ENCODE measurements at places on chromosomes 13 and 19.
A peak's percentile ranks its signal among the peaks of the same experiment; 100 is the strongest.

DNA sequence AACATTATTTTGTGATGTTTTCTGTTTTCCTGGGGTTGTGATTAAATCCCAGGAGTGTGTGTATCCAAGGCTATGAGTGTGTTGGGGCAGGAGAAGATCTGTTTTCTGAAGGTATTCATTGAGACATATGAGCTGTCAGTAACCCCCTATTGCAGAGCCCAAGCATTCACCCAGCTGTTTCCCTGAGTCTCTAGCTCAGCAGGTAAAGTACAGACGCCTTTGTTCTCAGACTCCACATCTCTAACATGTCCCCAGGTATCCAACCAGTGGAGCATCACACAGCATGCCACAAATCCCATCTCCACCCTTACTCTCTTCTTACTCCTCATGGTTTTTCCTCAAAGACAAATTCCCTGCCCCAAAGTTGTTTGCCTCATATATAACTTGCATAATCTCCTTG lies 213.6 kb downstream of the PCDH20 start:
- no peak overlapping the region for H3K4me3 ChIP-seq
- no peak overlapping the region for H3K27ac ChIP-seq
- no peaks in the 10 kb centered on the region for H3K4me1 ChIP-seq
- H3K36me3 ChIP-seq = no peaks in the 10 kb centered on the region

DNA sequence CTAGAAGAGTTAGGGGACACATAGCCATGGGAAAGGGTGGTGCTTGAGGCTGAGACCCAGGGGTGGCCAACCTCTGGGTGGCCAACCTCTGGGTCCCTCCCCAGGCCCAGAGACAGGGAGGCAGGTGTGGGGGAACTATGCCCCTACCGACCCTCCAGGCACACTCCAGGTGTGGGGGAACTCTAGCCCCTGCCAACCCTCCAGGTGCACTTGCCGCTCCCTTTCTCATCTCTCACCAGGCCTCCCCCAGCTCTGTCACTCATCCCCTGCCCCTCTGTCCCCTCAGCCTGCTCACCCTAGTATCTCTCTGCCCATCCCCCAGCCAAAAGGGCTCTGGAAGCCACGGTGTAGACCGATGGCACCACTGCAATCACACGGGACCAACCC lies 10.6 kb upstream of the VSTM2B start:
- H3K27me3 ChIP-seq = peaks cover 16% of the 10 kb centered on the region
- no peaks in the 10 kb centered on the region for H3K36me3 ChIP-seq
- H3K4me1 ChIP-seq = no peaks in the 10 kb centered on the region
- no peak overlapping the region for H3K4me3 ChIP-seq

GRCh38 chr13:27200413-27201070 lies 28.9 kb upstream of the USP12 start:
- H3K4me1 ChIP-seq = peaks cover 2% of the 10 kb centered on the region
- peaks cover 1% of the 10 kb centered on the region for H3K27me3 ChIP-seq
- DNase-seq = no peak
- no peak overlapping the region for H3K4me3 ChIP-seq
- no peak overlapping the region for H3K27ac ChIP-seq
- peaks cover 8% of the 10 kb centered on the region for H3K36me3 ChIP-seq

- H3K27me3 ChIP-seq = peaks cover 3% of the 10 kb centered on the region
- H3K27ac ChIP-seq = peak overlapping the region; percentile 22
- peaks cover 15% of the 10 kb centered on the region for H3K36me3 ChIP-seq
Observed at GRCh38 chr13:23639674-23640073, 69.5 kb downstream of the TNFRSF19 start.

GRCh38 chr19:51020988-51021651 lies 1.6 kb upstream of the KLK10 start:
- peaks cover 4% of the 10 kb centered on the region for H3K4me1 ChIP-seq
- no peak for DNase-seq
- no peak overlapping the region for H3K4me3 ChIP-seq
- H3K27ac ChIP-seq = no peak overlapping the region
- peaks cover 22% of the 10 kb centered on the region for H3K27me3 ChIP-seq

DNA sequence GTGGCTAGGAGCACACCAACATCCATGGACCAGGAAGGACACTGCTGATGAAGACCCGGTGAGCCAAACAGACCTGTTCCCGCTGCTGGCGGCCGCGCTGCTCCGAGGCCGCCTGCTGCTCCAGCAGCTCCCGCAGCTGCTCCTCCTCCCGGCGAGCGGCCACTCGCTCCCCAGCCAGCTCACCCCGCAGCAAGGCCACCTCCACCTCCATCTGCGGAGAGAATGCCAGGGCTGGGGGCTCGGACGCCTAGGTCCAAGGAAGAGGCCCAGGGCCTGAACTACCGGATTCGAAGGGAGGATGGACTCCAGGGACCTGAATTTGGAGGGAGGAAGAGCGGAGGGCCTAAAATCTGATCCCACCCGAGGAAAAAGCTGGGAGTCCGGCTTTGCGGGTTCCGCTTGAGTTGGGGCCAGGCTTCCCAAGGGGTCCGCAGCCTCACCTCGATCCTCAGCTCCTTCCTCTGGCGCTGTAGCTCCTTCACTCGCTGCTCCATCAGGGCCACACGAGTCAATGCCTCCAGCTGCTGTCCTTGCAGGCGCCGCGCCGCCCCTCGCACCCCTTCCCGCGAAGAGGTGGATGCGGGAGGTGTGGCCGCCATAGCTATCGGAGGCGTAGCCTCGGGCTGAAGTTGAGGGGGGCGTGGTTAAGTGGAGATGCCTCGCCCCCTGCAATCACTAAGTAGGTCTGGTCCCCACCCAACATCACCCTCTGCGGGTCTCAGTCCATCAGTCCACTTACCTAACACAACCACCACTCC lies 2.7 kb downstream of the PHLDB3 start:
- peaks cover 7% of the 10 kb centered on the region for H3K36me3 ChIP-seq
- H3K4me1 ChIP-seq = peaks cover 2% of the 10 kb centered on the region
- H3K27ac ChIP-seq = no peak overlapping the region
- DNase-seq = peak; percentile 65
- H3K4me3 ChIP-seq = peak overlapping the region; percentile 65

DNA sequence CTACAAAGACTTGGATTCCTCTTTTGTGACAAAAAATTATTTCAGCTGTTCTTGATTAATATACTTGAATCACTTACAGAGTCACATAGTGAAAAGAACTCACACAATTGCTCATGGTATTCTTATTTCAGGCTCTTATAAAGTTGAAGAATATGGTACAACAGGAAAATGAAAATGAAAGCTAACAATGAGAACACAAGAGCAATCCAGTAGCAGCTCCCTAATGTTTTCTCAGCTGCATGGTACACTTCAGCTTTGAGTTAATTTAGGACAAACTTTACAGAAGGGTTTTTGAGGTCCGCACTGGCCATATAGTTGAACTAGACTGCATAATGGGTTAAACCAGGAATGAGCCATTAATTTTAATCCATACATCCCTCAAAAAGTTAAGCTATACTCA lies 1261.8 kb downstream of the SLITRK5 start:
- no peak overlapping the region for H3K27ac ChIP-seq
- no peak for DNase-seq
- peaks cover 14% of the 10 kb centered on the region for H3K4me1 ChIP-seq
- H3K4me3 ChIP-seq = no peak overlapping the region

DNA sequence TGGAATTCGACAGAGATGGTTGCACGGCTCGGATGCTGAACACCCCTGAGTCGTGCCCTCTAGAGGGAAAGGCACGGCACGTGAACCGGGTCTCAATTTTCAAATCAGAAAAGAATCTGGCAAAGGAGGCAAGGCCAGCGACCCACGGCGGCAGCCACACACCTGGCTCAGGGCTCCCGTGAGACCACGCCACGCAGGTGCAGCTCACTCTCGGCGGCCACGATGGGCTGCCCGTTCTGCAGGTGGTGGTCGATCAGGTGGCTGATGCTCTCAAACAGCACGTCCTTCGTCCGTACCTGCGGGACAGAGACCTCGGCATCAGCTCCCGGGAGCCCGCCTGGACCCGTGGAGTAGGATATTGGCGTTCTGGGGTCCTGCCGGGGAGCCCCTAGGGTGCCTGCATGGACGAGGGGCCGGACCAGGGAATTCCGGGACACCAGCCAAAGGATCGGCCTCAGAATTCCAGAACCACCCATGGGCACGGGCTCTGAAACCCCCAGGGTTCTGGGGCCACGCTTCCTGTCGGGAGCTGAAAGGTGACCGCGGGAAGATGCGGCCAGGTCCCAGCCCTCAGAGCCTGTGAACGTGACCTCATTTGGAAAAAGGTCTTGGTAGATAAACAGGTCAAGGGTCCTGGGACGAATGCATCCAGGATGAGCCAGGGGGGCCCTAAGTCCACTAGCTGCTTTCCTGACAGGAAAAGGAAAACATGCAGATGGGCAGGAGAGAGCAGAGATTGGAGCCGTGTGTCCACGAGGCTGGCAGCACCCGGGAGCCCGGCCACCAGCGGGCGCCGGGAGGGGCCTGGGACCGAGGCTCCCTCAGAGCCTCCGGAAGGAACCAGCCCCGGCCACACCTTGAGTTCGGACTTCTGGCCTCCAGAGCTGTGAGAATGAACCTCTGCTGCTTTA lies 10.1 kb upstream of the C2CD4C start:
- H3K4me1 ChIP-seq = peaks cover 6% of the 10 kb centered on the region
- peaks cover 9% of the 10 kb centered on the region for H3K36me3 ChIP-seq
- H3K27me3 ChIP-seq = peaks cover 10% of the 10 kb centered on the region
- peak overlapping the region; percentile 59 for H3K27ac ChIP-seq
- DNase-seq = peak; percentile 12

DNA sequence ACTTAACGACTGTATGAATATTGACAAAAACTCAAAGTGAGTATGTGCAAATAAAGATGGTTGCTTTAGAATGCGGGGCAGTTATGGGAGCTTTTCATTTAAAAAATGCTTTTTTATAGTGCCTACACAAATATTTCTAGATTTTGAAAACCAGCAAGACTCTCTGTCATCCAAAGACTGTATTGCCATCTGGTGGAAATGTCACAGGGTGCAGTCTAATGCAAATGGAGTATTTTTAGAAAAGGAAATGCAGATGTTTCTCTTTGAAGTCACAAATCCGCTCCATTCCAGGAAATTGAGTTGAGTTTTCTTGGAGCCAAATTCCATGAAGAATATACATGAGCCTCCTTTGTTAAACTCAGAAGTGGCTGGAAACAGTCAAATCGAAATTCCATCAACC lies 2.3 kb upstream of the C1QTNF9B start:
- H3K4me1 ChIP-seq = peaks cover 17% of the 10 kb centered on the region
- no peak for DNase-seq
- no peaks in the 10 kb centered on the region for H3K36me3 ChIP-seq
- H3K4me3 ChIP-seq = no peak overlapping the region
- H3K27ac ChIP-seq = no peak overlapping the region

- no peak overlapping the region for H3K4me3 ChIP-seq
- no peaks in the 10 kb centered on the region for H3K4me1 ChIP-seq
- no peak overlapping the region for H3K27ac ChIP-seq
- H3K27me3 ChIP-seq = no peaks in the 10 kb centered on the region
- peaks cover 8% of the 10 kb centered on the region for H3K36me3 ChIP-seq
Observed at GRCh38 chr13:70856711-70857110, 748.5 kb upstream of the KLHL1 start.

DNA sequence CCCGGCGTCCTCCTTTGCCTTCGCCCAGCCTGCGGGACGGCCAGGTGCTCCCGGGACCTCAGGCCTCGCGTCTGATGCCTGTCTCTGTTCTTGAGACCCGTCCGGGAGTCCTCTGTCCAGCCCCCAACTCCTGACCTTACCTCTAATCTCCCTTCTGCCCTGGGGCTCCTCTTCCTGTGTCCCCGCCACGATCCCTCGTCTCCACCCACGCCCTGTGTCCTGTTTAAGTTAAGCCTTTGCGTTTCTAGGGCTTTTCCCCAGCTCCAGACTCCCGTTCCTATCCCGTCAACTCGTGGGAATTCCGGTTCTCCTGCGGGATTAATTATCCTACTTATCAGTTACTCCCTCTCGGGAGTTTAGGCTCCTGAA lies 686 bp downstream of the LENG8 start:
- peaks cover 12% of the 10 kb centered on the region for H3K4me1 ChIP-seq
- DNase-seq = no peak
- peaks cover 12% of the 10 kb centered on the region for H3K36me3 ChIP-seq
- H3K27me3 ChIP-seq = peaks cover 23% of the 10 kb centered on the region

DNA sequence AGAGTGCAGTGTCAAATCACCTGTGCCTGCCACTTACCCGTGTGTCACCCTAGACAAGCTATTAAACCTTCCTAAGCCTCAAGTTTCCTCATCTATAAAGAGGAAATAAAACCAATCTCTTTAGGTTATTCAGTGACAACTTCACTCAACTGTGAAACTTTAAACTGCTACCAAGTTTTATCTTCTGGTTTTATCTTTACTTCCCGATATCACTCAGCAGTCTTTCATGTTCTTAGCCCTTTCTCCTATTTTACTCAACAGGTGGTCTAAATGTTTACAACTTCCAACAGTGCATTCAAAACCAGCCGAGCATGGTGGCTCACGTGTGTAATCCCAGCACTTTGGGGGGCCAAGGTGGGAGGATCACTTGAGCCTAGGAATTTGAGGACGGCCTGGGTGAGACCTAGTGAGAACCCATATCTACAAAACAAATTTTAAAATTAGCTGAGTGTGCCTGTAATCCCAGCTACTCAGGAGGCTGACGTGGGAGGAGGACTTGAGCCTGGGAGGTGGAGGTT lies 59.6 kb downstream of the GPALPP1 start:
- H3K36me3 ChIP-seq = no peaks in the 10 kb centered on the region
- peaks cover 4% of the 10 kb centered on the region for H3K27me3 ChIP-seq
- no peak overlapping the region for H3K4me3 ChIP-seq

- H3K4me3 ChIP-seq = no peak overlapping the region
- H3K4me1 ChIP-seq = no peaks in the 10 kb centered on the region
- H3K27me3 ChIP-seq = no peaks in the 10 kb centered on the region
- H3K36me3 ChIP-seq = no peaks in the 10 kb centered on the region
Observed at GRCh38 chr13:75129331-75129730, 352.6 kb downstream of the TBC1D4 start.

DNA sequence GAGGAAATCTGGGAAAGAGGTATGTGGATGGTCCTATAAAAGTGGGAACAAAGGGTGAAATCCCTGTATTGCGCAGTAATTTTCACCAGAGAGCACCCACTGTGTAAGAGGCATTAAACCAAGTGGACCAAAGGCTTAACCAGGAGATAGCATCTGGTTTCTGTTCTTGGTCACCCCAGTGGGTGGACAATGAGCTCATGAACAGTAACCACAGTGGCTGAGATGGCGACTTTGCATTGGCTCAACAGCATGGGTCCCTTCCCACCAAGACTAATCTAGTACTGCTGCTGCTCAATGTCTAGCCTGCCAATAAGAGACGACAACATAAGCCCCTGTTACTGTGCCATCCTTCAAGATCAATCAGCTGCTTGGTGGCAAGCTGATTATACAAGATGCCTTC lies 36.6 kb downstream of the CCDC169 start:
- DNase-seq = no peak
- no peaks in the 10 kb centered on the region for H3K27me3 ChIP-seq
- peaks cover 1% of the 10 kb centered on the region for H3K36me3 ChIP-seq

GRCh38 chr19:18428173-18428786 lies 9.1 kb downstream of the SSBP4 start:
- H3K4me3 ChIP-seq = peak overlapping the region; percentile 82
- H3K36me3 ChIP-seq = no peaks in the 10 kb centered on the region
- peak overlapping the region; percentile 94 for H3K27ac ChIP-seq
- H3K27me3 ChIP-seq = peaks cover 10% of the 10 kb centered on the region
- H3K4me1 ChIP-seq = peaks cover 13% of the 10 kb centered on the region

GRCh38 chr19:33821871-33822270 lies 25.2 kb downstream of the KCTD15 start:
- no peak for DNase-seq
- H3K4me1 ChIP-seq = peaks cover 3% of the 10 kb centered on the region
- no peak overlapping the region for H3K4me3 ChIP-seq
- H3K27ac ChIP-seq = no peak overlapping the region

GRCh38 chr13:74715718-74716117 lies 581.5 kb upstream of the KLF12 start:
- no peak overlapping the region for H3K27ac ChIP-seq
- no peak overlapping the region for H3K4me3 ChIP-seq
- no peaks in the 10 kb centered on the region for H3K27me3 ChIP-seq
- no peak for DNase-seq

All from glutamatergic neuron (in vitro differentiated cells).